Natural killer cell treated with Interleukin-12 subunit alpha and Interleukin-12 subunit beta and Interleukin-15 and Interleukin-18, amount 100 ng/mL, for 72 hours (primary cell): ENCODE measurements at places on chromosomes 12 and 14.

GRCh38 chr12:92505254-92506231, 197.2 kb upstream of the PLEKHG7 start:
- no peak for DNase-seq
- H3K27ac ChIP-seq = peak overlapping the region; percentile 91
- H3K4me3 ChIP-seq = peak overlapping the region; percentile 87
- H3K4me1 ChIP-seq = peaks cover 44% of the 10 kb centered on the region

- H3K4me3 ChIP-seq = no peak overlapping the region
- H3K36me3 ChIP-seq = no peaks in the 10 kb centered on the region
- H3K4me1 ChIP-seq = peaks cover 5% of the 10 kb centered on the region
- H3K27me3 ChIP-seq = peaks cover 22% of the 10 kb centered on the region
Observed at GRCh38 chr12:102478405-102479098, 1.8 kb downstream of the IGF1 start.

DNA sequence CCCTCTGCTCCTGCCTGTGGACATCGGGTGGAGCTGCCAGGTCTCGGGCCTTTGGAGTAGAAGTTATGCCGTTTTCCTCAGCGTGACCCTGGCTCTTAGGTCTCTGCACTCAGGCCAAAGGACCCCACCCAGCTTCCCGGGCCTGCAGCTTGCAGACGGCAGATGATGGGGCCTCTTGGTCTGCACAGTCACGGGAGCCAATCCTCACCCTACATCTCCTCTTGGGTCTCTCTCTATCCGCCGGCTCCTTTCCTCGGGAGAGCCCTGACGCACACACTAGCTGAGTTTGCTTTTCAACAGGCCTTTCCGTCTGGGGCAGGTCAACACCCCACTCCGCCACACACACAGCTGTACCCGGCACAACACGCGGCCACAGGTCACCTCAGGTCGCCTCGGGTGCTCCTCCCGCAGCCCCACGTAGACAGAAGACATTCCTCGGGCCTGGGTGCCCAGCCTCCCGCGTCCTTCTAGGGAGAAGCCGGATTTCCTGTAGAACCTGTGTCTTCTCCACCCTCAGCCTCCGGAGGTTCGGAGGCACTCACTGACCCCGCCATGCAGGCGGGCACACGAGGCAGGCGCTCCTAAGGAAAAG, 9.9 kb downstream of the GALNT9 start:
- no peaks in the 10 kb centered on the region for H3K27me3 ChIP-seq
- no peak overlapping the region for H3K27ac ChIP-seq
- peak; percentile 57 for DNase-seq
- no peaks in the 10 kb centered on the region for H3K36me3 ChIP-seq

DNA sequence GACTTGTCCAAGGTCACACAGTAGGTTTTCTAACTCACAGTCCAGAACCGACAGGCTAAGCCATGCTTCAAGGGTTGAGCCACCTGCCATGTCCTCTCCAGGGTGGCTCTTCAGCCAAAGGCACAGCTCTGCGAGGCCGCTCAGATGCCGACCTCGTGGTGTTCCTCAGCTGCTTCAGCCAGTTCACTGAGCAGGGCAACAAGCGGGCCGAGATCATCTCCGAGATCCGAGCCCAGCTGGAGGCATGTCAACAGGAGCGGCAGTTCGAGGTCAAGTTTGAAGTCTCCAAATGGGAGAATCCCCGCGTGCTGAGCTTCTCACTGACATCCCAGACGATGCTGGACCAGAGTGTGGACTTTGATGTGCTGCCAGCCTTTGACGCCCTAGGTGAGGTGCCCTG, 12.7 kb upstream of the OAS2 start:
- H3K4me1 ChIP-seq = no peaks in the 10 kb centered on the region
- no peak overlapping the region for H3K27ac ChIP-seq
- no peak for DNase-seq
- no peak overlapping the region for H3K4me3 ChIP-seq

DNA sequence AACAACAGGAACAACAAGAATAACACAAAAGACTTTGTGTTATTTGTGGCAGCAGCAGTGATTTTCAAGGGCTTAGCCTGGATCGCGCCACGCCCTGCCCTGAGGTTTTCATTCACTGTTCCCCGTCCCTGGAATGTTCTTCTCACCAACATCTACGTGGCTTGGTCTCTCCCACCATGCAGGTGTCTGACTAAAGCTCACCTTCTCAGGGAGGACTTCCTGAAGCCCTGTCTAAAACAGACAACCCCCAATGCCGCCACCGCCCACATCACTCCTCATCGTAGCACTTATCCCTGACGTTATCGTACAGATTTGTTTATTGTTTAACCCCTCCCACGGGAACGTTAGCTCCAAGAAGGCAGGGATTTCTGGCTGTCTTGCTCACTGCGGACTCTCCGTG, 40.4 kb downstream of the P2RX4 start:
- no peak overlapping the region for H3K27ac ChIP-seq
- H3K27me3 ChIP-seq = no peaks in the 10 kb centered on the region
- peaks cover 5% of the 10 kb centered on the region for H3K4me1 ChIP-seq
- peaks cover 26% of the 10 kb centered on the region for H3K36me3 ChIP-seq

- no peak overlapping the region for H3K27ac ChIP-seq
- DNase-seq = no peak
- peaks cover 8% of the 10 kb centered on the region for H3K27me3 ChIP-seq
- H3K4me1 ChIP-seq = peaks cover 43% of the 10 kb centered on the region
Observed at GRCh38 chr14:24335461-24336171, 745 bp upstream of the ADCY4 start.

- H3K4me1 ChIP-seq = peaks cover 39% of the 10 kb centered on the region
- no peak overlapping the region for H3K4me3 ChIP-seq
- no peaks in the 10 kb centered on the region for H3K27me3 ChIP-seq
- no peaks in the 10 kb centered on the region for H3K36me3 ChIP-seq
- DNase-seq = no peak
- peak overlapping the region; percentile 78 for H3K27ac ChIP-seq
Observed at GRCh38 chr12:45615268-45615667, 114.2 kb upstream of the ARID2 start.

GRCh38 chr14:22428700-22429291, 160.2 kb downstream of the DAD1 start:
- H3K27ac ChIP-seq = peak overlapping the region; percentile 94
- H3K4me3 ChIP-seq = peak overlapping the region; percentile 80
- H3K4me1 ChIP-seq = peaks cover 55% of the 10 kb centered on the region
- peaks cover 4% of the 10 kb centered on the region for H3K36me3 ChIP-seq
- no peak for DNase-seq
- H3K27me3 ChIP-seq = no peaks in the 10 kb centered on the region

DNA sequence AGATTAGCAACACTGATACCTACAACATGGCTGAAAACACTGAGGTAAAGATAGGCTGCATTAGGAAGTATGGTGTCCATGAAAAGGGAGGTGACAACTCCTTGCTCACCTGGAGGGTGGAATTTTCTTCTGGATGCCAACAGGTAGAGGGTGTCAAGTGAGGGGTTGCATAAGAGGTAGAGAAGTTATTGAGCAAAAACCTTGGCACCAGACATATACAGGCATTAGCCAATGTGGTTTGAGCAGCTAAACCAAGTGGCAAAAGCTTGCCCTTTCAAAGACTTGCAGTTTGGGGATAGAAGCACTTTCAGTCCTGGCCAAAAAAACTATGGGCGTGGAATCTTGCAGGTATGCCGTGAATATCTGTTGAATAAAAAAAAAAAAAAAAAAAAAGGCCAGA, 3.8 kb downstream of the RITA1 start:
- peaks cover 17% of the 10 kb centered on the region for H3K4me1 ChIP-seq
- no peaks in the 10 kb centered on the region for H3K27me3 ChIP-seq
- H3K27ac ChIP-seq = peak overlapping the region; percentile 22
- peaks cover 6% of the 10 kb centered on the region for H3K36me3 ChIP-seq

DNA sequence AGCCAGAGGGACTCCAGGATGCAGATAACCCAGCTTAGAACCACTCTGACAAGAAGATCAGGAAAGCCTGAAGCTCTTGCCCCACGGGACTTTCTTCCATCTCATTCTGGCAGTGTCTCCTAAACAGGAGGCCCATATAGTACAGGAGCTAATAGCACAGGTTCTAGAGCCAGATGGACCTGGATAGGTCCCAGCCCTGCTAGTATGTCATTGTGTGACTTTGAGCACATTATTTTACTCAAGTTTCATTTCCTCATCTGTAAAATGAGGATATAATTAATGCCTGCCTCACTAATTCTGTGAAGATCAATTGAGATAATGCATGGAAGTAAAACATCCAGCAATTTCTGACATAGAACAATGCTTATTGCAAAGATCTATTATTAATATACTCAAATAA, 66.5 kb upstream of the GZMB start:
- H3K4me1 ChIP-seq = peaks cover 32% of the 10 kb centered on the region
- H3K27me3 ChIP-seq = no peaks in the 10 kb centered on the region
- H3K36me3 ChIP-seq = no peaks in the 10 kb centered on the region
- no peak overlapping the region for H3K4me3 ChIP-seq
- H3K27ac ChIP-seq = no peak overlapping the region
- no peak for DNase-seq
